Fibroblast of pulmonary artery (primary cell): ENCODE measurements at places on chromosomes 12 and 14.

GRCh38 chr14:63535918-63536317 is 7.3 kb downstream of the PPP2R5E start:
- no peak for DNase-seq

DNA sequence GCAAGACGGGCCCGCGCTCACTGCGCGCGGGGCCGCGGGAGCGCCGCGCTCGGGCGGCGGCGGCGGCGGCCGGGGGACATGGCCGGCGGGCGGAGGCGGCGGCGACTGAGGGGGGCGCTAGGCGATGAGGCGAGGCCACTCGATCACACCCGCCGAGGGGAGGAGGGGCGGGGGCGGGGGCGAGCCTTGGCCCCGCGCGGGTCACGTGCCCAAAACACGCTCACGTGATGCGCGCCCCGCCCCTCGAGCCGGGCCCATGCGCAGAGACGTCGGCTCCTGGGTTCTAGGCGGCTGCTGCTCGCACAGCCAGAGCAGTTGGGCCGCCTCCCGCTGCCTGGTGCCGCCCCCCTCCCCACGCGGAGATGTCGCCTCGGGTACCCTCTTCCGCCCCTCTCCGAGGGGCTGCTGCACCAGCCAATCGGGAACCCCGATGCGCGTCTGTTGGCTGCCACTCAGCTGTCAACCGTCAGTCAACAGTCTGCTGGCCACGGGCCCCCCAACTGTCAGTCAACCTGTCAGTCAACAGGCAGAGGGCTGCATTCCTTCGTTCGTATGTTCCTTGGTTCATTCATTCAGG is at the start of gene SPPL3:
SPPL3 (minus strand) TSS at position 162 of the 577 bp plus-strand sequence. CDS start 491 bp downstream, outside the sequence.
- DNase-seq: peak; percentile 82

GRCh38 chr12:25583545-25583944 is 30.5 kb upstream of the LMNTD1 start:
- DNase-seq: peak; percentile 78

GRCh38 chr14:54829486-54830224 is 73.0 kb downstream of the GCH1 start:
- DNase-seq: no peak

DNA sequence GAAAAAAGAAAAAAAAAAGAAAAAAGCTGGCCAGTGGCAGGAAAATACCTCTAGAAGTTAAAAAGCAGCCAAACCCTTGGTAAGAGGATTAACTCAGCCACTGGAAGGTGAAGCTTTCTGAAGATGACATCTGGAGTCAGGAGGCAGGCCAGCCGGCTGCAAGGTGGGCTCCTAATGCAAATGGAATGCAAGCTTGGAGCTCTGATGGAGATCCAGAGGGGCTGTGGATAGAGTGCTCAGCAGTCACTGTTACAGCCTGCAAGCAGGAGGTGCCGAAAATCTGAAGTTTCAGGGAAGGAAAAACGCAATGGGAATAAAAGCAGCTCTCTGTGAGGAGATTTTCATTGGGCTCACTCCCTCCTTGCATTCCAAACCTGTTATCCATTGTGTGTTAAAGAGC is 41.0 kb downstream of the GSC start:
- DNase-seq: no peak

- DNase-seq: no peak
Observed at GRCh38 chr12:67427336-67427735, 158.2 kb downstream of the CAND1 start.
